ENCODE measurements at places on chromosomes 13 and 19. TPM values are rescaled to one million over a fixed set of nuclear protein-coding genes. Genes with fewer than 3 reads are reported as not detected.

Gene C19orf44
- total RNA-seq: 2.4 TPM

Gene RNF113B
- not detected for total RNA-seq

Gene SRRM5
- total RNA-seq: not detected

Gene DAND5
- total RNA-seq: not detected

Data from bronchus fibroblast of lung (primary cell).